ENCODE measurements at places on chromosomes 7 and 10.

GRCh38 chr10:104707602-104708459, 66.7 kb downstream of the SORCS3 start:
- no peak for DNase-seq

- DNase-seq = no peak
These were observed 19.4 kb downstream of the BMPR1A start for GRCh38 chr10:86775870-86776180.

DNA sequence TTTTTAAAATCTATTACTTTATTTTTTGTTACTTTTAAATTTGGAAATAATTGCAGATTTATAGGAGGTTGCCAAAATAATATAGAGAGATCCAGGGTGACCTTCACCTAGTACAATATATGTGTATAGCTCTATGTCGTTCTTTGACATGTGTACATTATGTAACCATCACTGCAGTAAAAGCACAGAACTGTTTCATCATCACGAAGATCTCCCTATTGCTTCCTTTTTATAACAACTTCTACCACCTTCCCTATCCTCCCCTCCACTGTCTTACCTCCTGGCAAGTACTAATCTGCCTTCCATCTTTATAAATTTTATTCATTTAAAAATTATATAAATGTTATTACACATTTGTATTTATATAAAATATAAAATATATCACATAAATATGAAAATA, 251.0 kb downstream of the AUTS2 start:
- no peak for DNase-seq

GRCh38 chr7:32579776-32580175, 84.5 kb downstream of the AVL9 start:
- DNase-seq = no peak

DNA sequence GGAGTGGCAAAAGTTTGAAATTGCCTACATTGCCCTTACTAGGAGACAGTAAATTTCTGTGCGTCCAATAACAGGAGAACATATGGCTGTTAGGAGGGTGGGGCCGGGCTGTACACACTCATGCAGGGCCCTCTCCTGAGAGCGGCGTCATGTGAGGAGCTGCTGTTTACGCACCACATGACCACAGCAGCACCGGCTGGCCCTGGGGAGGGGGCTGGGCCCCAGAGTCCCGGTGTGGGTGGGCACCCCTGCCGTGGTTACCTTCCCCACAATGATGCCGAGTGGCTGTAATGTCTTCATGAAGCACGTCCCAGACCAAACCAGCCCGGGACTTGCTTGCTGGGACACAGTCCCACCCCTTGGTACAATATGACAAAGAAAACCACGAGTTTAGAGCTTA, 308.7 kb downstream of the DNAJB6 start:
- no peak for DNase-seq

GRCh38 chr10:114631666-114632417, 26.2 kb downstream of the ABLIM1 start:
- DNase-seq = peak; percentile 51

GRCh38 chr7:47827871-47828270, 120.4 kb downstream of the PKD1L1 start:
- no peak for DNase-seq

DNA sequence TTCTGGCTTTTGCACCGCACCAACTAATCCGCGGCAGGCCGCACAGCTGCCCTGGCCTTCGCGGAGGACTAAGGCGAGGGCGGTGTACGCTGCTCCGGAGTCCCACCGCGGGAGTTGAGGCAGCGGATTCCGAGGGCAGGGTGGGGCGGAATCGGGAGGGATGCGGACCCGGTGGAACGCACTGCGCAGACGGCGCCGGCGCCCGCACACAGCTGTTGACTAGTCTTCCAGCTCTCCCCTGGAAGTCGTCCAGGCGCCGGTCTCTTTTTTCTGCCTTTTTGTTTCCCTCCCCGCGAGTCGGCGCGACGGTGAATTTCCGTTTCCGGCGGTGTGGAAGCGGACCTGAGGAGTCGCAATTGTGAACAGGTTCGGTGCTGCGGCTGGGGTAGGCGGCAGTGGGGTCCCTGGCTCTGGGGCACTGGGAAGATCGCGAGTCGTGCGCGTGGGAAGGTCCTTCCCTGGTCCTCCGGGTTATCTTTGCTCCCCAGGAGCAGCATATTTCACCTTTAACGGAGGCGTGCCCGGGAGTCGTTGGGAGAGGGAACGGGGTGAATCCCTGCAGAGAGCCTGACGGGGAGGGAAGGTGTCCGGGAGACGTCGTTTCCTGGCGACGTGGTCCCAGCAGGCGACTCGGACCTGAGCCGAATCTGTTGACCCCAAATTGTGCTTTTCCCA, at the start of gene ASAH2B:
Gene ASAH2B (plus strand): TSS at position 319 of the 675 bp plus-strand sequence. CDS start 5,195 bp downstream, outside the sequence.
- DNase-seq = peak; percentile 82

GRCh38 chr7:146510088-146510680, 393.6 kb downstream of the CNTNAP2 start:
- DNase-seq = no peak

GRCh38 chr10:121322046-121322445, 276.2 kb downstream of the FGFR2 start:
- DNase-seq = no peak

- DNase-seq = peak; percentile 53
These were observed 73.9 kb upstream of the LEP start for GRCh38 chr7:128167042-128167701.

DNA sequence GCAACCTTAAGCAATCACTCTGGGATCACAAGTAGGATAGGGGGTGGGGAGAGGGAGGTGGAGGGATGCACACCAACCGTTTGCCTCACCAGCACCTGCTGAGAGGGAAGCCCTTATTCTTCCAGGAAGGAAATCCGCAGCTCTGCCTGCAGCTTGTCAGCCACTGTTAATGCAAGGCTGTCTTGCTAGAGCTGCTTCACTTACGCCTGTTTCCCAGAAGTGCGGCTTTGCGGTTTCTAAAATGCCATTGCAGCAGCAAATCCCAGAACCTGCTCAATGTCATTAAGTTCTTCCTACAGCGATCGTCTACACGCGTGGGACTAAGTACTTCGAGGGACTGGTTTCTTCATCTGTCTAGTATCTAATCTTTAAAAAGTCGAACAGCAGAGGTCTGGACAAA, 191.1 kb downstream of the ZMYND11 start:
- DNase-seq = no peak

DNA sequence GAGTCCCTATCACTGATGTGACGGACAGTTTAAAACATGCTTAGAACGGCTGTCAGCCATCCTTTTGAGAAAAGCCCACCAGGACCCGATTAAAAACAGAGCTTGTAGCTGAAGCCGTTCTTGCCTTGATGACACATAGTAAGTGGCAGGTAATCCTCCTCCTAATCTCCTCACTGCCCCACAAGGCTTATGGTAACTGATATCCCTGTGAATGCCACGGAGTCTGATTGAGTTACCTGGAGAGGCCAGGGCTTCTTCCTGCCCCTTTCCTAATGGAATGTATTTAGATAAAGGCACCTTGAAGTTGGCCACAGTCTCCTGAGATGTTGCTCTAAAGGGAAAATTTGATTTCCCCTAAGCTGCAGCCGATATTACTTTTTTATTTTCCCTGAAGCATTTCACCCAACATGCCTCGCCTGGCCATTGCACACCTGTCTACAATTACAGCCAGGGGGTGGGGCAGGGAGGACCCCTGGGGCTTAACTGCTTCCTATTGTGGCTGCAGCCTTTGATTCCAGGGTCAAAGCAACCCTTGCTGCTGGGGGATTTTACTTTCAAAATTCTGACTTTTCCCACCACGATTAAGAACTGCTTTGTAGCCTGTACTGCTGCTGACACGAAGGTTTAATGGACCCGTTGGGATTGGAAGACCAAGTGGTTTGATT, 169.0 kb upstream of the GPR26 start:
- no peak for DNase-seq

- DNase-seq = no peak
These were observed 64.5 kb downstream of the RAMP3 start for GRCh38 chr7:45221896-45222604.

DNA sequence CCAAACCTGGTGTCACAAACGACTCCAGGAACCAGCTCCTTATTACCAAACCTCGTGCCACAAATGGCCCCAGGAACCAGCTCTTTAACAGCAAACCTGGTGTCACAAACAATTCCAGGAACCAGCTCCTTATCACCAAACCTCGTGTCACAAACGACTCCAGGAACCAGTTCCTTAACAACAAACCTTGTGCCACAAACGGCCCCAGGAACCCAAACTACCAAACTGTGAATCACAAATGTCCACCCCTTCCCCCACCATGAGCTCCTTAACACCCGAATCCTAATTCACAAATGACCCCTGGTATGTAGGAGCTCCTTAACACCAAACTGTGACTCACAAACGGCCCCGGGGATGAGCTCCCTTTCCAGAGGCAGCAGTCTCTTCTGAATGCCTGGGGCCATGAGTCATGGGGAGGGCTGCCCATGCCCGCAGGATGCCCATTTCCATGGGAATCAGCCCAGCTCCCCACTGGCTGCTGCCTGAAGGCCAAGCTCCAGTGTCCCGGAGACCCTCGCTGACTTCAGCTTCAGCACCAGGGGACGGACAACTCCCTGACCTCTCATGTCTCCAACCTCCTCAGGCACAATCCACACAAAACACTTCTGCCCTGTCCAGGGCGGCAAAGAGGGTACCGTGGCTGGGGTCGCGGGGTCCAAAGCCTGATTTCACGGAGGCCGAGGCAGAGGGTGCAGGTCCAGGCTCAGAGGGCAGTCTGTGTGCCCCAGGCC, 213.1 kb downstream of the ELFN1 start:
- peak; percentile 98 for DNase-seq

- no peak for DNase-seq
These were observed 91.4 kb upstream of the DIP2C start for GRCh38 chr10:780536-781524.

GRCh38 chr7:128830231-128831177, at the start of gene FLNC:
Gene FLNC, plus strand, starts transcription at chr7:128830406. Its CDS starts 232 bp downstream, at chr7:128830638.
- peak; percentile 73 for DNase-seq

DNA sequence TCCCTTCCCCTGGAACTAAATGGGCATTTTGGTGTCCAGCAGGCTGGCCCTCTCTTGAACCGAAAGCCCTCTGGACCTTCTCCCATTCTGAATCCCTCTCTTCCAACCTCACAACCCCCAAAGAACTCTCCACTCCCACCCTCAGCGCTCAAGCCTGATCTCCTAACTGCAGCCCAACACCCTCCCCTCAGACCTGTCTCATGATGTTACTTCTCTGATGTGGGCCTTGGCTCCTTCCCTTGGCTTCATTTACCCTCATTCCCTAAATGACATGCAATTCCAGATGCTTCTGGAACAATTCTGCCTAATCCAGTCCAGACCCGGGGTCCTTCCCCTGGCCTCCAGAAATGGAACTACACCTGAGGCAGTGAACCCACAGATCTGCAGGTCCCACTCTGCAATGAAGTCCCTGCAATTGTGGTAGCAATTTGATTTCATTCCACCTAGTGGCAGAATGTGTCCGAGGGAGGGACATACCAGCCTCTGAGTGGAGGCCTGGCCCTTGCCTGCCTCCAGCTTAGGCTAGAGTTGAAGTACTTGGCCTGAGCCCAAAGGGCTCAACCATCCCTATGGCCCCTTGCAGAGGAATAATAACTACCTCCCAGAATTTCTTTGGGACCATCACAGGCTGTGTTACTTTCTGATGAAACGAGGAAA, 4.1 kb upstream of the CEP41 start:
- no peak for DNase-seq

DNA sequence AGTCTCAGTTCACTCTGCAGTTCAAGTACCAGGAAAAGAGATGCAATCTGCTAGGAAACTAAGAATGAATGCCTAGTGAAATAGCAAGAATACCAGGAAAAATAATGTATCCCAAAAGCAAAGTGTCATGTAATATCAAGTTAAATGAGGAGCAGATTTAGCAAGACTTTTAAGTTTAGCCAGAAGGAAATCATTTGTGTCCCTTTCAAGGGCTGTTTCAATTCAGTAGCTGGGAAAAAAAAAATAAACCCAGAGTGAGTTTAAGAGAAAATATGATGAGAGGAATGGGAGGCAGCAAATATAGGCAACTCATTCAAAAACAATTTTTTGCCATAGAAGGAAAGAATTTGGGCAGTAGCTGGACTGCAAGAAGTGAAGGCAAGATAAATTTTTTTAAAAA, 135.8 kb downstream of the DGKB start:
- DNase-seq = no peak

DNA sequence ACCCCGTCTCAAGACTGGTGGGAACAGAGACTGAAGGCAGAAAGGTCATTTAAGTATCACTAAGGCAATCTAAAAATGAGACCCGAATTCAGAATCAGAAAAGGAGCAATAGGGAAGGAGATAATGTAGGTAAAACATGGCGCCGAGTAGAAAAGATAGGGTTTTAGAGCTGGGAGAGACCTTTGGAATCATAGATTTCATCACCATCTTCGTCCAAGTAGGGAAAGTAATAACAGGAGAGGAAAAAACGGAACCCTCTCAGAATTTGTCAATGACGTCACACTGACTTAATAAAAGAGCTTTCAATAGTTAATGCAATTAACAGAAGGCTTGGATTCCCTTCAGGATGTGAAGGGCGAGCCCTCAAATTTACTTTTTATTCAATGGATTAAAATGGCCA, 1.0 kb upstream of the UBN2 start:
- DNase-seq = no peak

- DNase-seq = no peak
These were observed 22.8 kb downstream of the AKR1C3 start for GRCh38 chr10:5117026-5117425.

- DNase-seq = no peak
These were observed 140.3 kb downstream of the ADCY1 start for GRCh38 chr7:45714521-45714820.

GRCh38 chr10:110212119-110213006, 5.0 kb downstream of the MXI1 start:
- no peak for DNase-seq

DNA sequence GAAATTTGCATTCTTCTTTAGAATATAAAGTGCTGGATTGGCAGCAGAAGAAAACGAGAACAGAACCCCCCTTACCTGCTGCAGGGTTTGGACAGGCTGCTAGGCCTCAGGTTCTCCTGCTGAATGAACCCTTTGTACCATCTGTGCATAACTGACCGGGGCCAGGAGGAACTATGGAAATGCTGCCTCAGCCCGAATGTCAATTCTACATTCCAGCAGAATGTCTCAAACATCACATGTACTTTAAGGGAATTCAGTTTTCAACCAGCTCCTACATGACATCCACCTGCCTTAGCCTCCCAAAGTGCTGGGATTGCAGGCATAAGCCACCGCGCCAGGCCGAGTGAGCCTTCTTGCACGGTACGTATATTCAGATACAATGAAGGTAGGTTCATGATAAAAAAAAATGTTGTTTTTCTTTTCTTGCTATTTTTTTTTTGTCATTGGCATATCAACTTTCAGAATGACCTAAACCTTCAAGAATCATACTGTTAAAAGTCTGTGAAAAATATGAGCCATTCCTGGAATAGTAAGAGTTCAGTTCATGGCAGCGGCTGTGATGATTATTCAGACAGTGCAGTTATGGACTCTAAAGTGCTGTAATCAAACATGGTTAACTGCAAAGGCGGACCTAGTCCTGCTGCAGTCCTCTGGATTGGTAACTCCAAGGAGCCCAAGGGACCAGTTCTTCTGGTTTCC, 84.4 kb upstream of the TNS3 start:
- peak; percentile 24 for DNase-seq

GRCh38 chr10:61779950-61780659, 117.4 kb downstream of the CABCOCO1 start:
- DNase-seq = peak; percentile 33

- no peak for DNase-seq
These were observed 134.7 kb downstream of the VIPR2 start for GRCh38 chr7:159009951-159010350.

GRCh38 chr7:34296663-34297062, 361.4 kb upstream of the NPSR1 start:
- peak; percentile 48 for DNase-seq

Data from ELR (cell line).